ENCODE measurements at places on chromosomes 4 and X.

DNA sequence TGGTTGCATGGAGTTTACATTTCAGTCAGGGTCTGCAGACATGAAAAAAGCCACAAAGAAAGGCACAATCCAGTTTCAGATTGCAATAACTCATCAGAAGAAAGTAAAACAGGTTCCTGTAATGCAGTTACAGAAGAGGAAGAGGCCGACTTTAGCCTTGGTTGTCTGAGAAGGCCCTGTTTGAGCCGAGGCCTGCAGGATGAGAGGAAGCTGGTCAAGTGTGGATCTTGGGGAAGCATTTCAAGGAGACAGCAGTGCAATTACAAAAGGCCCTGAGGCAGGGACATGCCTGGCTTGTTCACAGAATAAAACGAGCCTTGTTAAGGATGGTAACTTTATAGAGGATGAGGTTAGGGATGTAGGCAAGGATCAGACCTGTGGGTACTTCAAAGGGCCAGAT, 62.4 kb downstream of the AFF2 start:
- DNase-seq, result no peak

- no peak for DNase-seq
These were observed 5.4 kb downstream of the LEF1 start for GRCh38 chr4:108163351-108163750.

DNA sequence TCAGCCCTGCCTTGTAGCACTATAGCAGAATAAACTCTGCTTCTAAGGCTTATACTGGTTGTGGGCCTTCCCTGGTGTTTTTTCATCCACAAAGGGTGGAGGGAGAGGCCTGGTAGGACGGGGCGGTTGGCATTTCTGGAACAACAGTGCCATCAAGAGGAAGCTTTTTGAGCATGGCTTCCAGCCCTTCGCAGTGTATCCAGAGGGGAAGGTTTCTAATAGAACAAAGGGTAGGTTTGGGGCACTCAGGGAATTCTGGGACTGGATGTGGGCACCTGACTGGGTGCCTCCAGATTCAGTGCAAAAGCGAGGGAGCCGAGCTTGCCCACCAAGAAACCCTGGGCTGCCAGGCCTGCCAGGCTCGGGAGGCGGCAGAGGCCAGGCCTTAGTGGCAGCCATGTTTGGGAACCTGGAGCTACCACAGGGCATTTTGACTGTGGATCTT, 229.6 kb upstream of the AGTR2 start:
- peak; percentile 52 for DNase-seq

DNA sequence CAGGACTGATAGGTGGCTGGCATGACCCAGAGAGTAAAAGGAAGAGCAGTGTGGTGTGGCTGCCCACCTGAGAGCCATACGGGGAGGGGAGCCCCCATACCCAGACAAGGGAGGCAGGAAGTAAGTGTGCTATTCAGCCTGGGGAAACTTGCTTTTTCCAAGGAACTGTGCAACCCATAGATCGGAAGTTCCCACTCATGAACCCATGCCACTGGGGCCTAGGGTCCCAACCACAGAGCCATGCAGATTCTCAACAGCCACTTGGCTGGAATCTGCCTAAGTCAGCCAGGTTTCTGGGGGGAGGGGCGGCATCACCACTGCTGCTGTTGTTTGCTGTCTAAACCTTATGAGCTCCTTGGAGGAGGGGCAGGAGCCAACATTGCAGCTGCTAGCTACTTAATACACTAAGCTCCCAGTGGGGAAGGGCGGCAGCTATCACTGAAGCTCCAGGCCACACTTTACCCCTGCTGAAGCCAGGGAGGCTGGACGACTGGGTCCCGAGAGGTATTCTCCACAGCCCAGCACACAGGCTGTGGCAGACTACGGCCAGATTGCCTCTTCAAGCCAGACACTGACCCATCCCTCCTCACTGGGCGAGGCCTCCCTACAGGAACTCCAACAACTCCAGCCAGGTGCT, 410.4 kb downstream of the INPP4B start:
- DNase-seq, result no peak

GRCh38 chr4:42142591-42142990, 9.9 kb downstream of the BEND4 start:
- no peak for DNase-seq

DNA sequence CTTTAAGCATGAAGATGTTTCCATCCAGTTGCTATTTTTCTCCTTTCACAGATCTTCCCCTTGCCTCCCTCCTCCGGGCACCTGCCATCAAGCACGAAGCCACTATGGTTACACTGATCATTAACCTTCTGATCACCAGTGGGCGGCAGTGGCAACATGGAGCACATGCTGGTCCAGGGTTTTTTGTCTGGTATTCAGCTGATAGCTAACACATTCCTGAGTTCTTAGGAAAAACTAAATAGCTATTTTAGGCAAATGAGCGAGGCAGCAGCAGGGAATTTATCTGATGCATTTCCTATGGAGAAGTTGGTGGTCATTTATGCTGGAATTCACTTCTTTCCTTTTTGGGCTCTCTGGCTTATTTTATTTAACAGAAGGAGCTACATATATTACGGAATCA, 22.9 kb downstream of the SHISA3 start:
- DNase-seq, result peak; percentile 14

GRCh38 chrX:13401724-13402123, 81.9 kb upstream of the ATXN3L start:
- DNase-seq, result no peak

DNA sequence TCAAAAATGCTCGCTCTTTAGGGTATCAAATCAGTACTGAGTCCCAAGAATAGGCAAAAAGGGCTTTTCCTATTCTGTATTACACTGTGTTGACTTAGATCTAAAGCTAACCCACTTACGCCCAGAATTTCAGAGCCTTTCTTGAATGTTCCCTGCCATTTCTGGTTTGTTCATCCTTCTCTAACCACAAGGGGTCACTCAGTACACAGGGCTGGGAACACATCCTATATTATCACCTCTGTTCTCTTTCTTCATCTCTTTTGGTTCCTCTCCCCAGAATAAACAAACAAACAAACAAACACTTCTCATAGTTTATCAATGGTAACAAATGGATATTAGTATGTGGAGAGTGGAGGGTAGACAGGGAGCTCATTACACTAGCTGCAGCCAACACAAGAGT, 25.5 kb upstream of the MORC4 start:
- DNase-seq, result peak; percentile 8

GRCh38 chrX:49884290-49884862, 5.1 kb downstream of the USP27X start:
- peak; percentile 54 for DNase-seq

DNA sequence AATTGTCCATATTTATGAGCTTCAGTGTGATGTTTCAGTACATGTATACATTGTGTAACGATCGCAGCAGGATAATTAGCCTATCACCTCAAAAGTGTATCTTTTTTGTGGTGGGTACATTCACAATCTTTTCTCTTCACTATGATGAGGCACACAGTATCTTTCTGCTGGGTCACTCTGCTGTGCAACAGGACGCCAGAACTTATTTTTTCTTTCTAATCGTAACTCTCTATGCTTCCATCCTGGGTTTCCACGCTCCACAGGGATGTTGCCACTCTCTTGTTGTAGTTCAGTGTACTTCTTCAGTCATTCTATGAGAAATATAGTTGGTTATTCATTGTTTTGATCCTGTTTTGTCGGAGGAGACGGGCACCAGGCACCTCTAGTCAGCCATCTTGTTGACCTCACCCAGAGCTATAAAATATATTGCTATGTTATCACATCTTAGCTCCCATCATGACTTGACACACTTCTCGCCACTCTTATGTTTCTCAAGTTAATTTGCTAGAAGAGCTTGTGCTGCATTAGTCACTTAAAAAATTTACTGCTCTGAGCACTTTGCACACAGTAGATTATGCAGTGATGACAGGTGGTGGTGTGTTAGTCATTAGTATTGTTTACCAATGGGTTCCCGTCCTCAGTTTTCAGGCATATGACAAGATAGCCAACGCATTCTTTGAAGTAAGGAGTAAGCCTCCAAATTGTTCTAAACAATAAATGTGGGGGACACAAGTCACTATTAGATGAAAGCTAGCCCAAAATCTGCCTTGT, 1002.7 kb upstream of the PCDH7 start:
- no peak for DNase-seq

DNA sequence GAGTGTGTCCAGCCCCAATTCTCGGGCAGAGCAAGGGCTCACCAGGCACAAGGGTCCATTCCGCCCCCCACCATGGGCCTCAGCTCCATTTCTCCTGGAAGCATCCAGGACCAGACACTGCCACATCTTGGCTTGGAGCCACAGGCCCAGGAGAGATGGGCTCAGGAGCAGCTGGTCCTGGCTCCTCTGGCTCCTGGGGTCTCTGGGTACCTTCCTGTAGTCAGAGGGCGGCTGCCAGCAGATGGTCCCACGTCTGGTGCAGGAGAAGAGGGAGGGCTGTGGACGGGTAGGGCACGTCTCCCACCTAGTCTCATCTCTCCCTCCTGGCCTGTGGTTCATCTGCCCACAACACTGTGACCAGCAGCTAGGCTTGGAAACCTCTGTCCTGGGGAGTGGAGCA, 8.0 kb downstream of the ATP2B3 start:
- no peak for DNase-seq

DNA sequence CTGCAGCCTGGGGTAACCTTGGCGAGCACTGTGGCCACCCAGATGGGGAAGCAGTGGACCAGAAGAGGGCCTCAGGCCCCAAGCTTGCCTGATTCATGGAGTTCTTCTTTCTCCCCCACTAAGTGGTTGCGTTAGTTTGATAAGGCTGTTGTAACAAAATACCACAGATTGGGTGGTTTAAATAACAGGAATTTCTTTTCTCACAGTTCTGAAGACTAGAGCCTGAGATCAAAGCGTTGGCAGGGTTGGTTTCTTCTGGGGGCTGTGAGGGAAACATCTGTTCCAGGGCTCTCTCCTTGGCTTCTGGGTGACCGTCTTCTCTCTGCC, 105.7 kb upstream of the GATB start:
- DNase-seq, result no peak

- DNase-seq, result peak; percentile 83
These were observed 215.5 kb downstream of the APBB2 start for GRCh38 chr4:40998675-40999358.

DNA sequence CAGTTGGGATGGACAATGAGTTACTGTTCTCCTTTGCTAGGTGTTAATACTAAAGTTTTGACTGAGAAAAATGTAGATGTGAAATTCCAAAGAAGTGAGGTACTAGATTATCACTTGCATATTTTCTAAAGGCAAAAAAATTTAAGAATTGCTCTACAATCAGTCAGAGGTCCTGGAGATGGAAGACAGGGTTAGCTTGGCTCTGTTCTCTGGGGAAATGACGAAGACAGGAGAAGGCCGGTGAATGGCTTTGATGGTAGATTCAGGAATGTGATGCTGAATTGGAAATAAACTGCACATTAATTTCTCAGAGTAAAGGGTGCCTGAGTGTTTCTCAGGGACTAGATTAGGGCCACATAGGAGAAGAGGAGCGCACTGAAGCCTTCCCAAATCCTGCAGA, 214.0 kb upstream of the LEF1 start:
- DNase-seq, result no peak

DNA sequence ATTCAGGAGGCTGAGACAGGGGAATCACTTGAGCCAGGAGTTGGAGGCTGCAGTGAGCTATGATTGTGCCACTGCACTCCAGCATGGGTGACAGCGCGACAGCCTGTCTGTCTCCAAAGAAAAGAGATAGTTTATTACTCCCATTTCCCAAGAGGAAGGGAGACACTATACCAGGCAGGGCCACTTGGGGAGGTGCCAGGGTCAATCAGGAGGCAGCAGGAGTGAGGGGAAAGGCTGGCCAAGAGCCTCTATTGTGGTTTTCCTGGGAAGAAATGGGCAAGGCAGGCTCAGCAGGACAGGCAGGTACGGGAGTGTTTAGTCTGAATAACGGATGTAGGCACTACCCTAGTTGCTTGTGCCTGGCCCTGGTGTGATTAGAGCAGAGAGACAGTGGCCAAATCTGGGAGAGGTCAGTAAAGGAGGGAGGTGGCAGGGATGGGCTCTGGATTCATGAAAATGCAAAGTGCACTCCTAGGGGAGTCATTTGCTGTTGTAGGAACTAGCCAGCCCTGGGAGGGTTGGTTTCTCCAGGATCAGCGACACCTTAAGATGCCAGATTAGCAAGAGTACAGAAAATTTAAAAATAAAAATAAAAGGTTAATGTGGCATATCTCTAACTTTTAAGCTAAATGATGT, 20.2 kb upstream of the CDKN2AIP start:
- DNase-seq, result no peak

- no peak for DNase-seq
These were observed 40.8 kb downstream of the ARHGAP24 start for GRCh38 chr4:85515701-85516100.

GRCh38 chrX:56764153-56764974, 35.3 kb downstream of the NBDY start:
- DNase-seq, result peak; percentile 48

DNA sequence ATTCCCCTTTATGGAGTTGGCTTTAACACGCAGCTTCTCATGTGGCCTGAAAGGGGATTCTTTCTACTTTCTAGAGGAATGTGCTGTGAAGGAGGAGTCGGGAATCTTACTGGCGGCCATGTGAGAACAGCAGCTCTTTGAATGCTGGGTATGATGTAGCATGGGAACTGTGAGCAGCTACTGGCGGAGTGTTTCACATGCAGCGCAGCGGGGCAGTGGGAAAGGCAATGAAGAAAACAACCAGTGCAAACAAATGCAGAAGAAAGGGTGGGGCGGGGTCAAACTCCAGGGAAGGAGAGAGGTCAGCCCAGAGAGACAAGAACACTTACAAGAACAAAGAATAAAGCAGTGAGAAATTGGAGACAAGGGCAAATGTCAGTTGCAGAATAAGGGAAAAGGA, 363.8 kb upstream of the FTHL17 start:
- DNase-seq, result peak; percentile 81

DNA sequence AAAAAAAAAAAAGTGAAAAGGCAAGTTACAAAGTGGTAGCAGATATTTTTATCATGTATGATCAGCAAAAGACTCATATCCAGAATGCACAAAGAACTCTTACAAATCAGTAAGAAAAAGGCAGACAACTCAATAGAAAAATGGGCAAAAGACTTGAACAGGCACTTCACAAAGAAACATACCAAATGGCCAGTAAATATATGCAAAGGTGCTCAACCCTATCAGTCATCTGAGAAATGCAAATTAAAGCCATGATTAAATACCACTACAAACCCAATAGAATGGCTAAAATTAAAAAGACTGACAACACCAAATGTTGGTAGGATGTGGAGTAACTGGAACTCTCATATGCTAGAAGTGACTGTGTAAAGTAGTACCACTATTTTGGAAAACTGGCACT, 45.4 kb downstream of the CHST7 start:
- DNase-seq, result no peak
